ENCODE measurements at places on chromosomes 5 and 9.

- no peak overlapping the region for H3K4me3 ChIP-seq
- DNase-seq = no peak
- H3K27me3 ChIP-seq = no peaks in the 10 kb centered on the region
- peaks cover 3% of the 10 kb centered on the region for H3K36me3 ChIP-seq
- H3K27ac ChIP-seq = no peak overlapping the region
Measured at GRCh38 chr9:127014216-127014909, 99.8 kb downstream of the RALGPS1 start.

DNA sequence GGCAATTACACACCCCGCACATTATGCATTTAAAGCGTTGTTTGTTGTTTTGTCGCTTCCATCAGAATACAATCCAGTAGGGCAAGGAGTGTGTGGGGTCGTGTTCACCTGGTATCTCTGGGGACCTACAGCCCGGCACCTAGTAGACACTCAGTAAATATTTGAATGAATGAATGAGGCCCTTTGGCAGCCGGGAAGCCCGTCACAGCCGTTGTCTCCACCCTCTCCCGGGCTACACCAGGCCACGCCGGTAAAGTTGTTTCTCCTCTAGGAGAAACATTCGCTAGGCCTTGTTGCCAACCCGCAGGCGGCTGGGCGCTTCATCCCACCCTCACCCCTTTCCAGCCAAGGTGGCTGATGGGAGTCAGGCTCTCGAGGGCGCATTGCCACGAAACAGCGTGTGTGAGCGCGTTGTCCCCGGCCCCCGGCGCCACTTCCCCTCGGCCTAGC is 876 bp upstream of the JAK2 start:
- H3K36me3 ChIP-seq = peaks cover 12% of the 10 kb centered on the region
- peak overlapping the region; percentile 91 for H3K4me3 ChIP-seq
- H3K4me1 ChIP-seq = peaks cover 23% of the 10 kb centered on the region
- peak overlapping the region; percentile 82 for H3K27ac ChIP-seq

DNA sequence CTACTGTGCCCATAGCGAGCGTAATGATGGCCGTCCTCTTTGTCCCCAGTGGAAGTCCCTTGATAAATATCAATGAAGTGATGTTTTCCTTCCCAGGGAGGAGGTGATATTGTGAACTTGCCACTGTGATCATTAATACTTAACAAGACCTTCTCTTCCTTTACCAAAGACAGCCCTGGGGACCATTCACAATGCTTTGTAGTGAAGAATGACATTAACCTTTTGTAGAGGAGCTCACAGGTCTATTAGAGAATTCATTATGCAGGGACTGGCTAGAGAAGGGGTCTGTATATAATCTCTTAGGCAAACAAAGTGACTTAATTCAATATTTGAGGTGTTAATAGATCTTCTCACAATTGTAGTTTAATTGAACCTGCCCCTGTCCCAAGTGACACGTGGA is 452.9 kb upstream of the DMAC1 start:
- H3K4me1 ChIP-seq = no peaks in the 10 kb centered on the region
- H3K27ac ChIP-seq = no peak overlapping the region
- no peaks in the 10 kb centered on the region for H3K36me3 ChIP-seq
- no peak for DNase-seq
- H3K27me3 ChIP-seq = peaks cover 7% of the 10 kb centered on the region

DNA sequence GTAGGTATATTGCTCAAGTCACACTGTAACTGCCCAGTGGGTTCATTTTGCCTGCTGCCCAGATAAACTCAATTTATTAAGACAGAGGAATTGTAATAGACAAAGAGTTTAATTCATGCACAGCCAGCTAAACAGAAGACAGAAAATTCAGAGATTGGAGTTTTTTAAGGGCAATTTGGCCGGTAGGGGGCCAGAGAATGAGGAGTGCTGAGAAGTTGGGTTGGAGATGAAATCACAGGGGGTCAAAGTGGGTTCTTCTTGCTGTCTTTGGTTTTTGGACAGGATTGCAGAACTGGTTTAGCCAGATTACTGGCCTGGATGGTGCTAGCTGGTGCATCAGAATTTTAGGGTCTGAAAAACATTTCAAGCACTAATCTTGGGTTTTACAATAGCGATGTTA is 20.7 kb upstream of the IL33 start:
- H3K4me1 ChIP-seq = no peaks in the 10 kb centered on the region
- no peak for DNase-seq
- no peak overlapping the region for H3K27ac ChIP-seq
- H3K27me3 ChIP-seq = peaks cover 52% of the 10 kb centered on the region
- no peaks in the 10 kb centered on the region for H3K36me3 ChIP-seq

- H3K36me3 ChIP-seq = no peaks in the 10 kb centered on the region
- H3K4me1 ChIP-seq = no peaks in the 10 kb centered on the region
- no peak overlapping the region for H3K4me3 ChIP-seq
Measured at GRCh38 chr9:14882090-14882489, 28.1 kb downstream of the FREM1 start.

GRCh38 chr5:177304392-177305119 is 957 bp downstream of the PRELID1 start:
- H3K4me3 ChIP-seq = peak overlapping the region; percentile 94
- H3K27ac ChIP-seq = peak overlapping the region; percentile 97
- H3K36me3 ChIP-seq = peaks cover 67% of the 10 kb centered on the region
- DNase-seq = no peak

GRCh38 chr5:67997892-67998457 is 217.6 kb upstream of the PIK3R1 start:
- H3K4me1 ChIP-seq = no peaks in the 10 kb centered on the region
- no peak for DNase-seq
- H3K36me3 ChIP-seq = peaks cover 3% of the 10 kb centered on the region
- no peak overlapping the region for H3K4me3 ChIP-seq
- H3K27me3 ChIP-seq = peaks cover 8% of the 10 kb centered on the region
- H3K27ac ChIP-seq = no peak overlapping the region

DNA sequence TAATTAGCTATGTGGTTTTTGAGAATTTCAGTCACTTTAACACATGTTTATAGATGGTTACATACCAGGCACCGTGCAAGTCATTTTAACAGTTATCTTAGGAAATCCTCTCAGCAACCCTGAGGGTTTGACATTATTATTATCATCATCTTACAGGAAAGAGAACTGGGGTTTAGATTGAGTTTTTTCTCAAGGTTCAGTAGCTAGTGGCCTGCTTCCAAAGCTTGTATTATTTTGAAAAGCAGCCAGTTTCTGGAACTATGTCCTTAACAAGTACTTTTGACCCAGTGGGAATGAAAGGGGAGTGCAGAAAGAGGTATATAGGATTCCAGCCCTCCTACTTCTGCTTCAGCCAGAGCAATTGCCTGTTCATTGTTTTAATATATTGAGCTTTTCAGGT is 157.5 kb downstream of the COMMD10 start:
- peaks cover 3% of the 10 kb centered on the region for H3K36me3 ChIP-seq
- H3K27ac ChIP-seq = no peak overlapping the region
- no peaks in the 10 kb centered on the region for H3K27me3 ChIP-seq

DNA sequence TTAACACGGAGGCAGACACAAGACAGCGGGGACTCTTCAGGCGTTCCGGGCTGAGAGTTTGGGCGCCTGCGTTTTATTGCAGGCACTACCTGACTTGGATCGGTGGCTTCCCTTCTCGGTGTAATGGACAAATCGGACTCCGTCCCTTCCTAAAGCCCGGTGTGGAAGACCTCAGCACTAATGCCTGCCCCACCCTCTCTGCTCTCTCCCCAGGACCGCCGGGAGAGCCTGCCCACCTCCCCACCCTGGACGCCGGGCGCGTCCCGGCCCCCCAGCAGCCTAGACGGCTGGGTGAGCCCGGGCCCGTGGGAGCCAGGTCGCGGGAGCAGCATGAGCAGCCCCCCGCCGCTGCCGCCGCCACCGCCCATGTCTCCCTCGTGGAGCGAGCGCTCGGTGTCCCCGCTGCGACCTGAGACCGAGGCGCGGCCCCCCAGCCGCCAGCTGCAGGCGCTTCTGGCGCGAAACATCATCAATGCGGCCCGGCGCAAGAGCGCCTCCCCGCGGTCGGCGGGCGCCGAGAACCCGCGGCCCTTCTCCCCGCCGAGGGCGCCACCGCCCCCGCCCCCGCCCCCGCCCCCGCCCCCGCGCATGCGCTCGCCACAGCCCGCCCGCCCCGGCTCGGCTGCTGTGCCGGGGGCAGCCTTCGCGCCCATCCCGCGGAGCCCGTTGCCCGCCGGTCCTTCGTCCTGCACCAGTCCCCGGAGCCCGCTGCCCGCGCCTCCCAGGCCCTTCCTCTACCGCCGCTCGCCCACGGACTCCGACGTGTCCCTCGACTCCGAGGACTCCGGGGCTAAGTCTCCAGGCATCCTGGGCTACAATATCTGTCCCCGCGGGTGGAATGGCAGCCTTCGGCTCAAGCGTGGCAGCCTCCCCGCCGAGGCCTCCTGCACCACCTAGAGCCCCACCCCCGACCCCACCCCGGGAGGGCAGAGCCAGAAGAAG is 4.6 kb upstream of the MYOZ3 start:
- no peak overlapping the region for H3K27ac ChIP-seq
- peaks cover 6% of the 10 kb centered on the region for H3K27me3 ChIP-seq
- H3K4me1 ChIP-seq = peaks cover 7% of the 10 kb centered on the region
- no peaks in the 10 kb centered on the region for H3K36me3 ChIP-seq
- peak overlapping the region; percentile 77 for H3K4me3 ChIP-seq
- peak; percentile 78 for DNase-seq

DNA sequence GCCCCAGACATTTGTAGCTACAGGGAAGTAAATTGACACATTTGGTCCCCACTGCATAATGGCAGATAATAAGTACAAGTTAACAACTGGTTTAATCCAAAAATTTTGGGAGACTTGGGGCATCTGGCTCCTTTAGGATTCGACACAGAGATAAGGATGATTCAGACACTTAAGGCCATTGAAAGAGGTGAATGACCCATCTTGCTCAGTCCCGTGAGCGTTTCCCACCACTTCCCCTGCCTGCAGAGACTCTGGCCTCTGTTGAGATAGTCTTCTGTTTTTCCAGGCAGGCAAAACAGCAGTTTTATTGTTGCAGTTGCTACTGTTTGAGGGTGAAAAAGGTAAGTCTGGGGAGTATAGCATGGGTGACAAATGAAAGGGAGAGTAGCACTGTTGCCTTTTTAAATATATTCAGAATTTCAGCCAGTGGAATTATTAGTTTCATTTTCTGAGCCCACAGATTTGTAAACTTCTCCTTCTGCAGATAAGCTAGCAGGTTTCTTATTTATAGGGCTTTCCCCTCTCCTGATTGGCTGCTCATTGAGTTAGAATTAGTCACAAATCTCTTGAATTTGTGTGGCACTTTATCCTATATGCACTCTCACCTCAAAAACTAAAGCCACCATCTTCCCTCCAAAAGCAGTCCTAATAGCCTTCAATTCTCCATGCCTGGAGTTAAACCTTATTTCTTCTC is 19.3 kb downstream of the ACO1 start:
- no peaks in the 10 kb centered on the region for H3K4me1 ChIP-seq
- peak overlapping the region; percentile 26 for H3K27ac ChIP-seq
- no peak overlapping the region for H3K4me3 ChIP-seq
- DNase-seq = no peak
- H3K36me3 ChIP-seq = peaks cover 15% of the 10 kb centered on the region
- no peaks in the 10 kb centered on the region for H3K27me3 ChIP-seq

GRCh38 chr5:121285801-121286521 is 565.7 kb upstream of the FTMT start:
- no peak overlapping the region for H3K4me3 ChIP-seq
- no peaks in the 10 kb centered on the region for H3K36me3 ChIP-seq
- no peaks in the 10 kb centered on the region for H3K27me3 ChIP-seq
- no peaks in the 10 kb centered on the region for H3K4me1 ChIP-seq

DNA sequence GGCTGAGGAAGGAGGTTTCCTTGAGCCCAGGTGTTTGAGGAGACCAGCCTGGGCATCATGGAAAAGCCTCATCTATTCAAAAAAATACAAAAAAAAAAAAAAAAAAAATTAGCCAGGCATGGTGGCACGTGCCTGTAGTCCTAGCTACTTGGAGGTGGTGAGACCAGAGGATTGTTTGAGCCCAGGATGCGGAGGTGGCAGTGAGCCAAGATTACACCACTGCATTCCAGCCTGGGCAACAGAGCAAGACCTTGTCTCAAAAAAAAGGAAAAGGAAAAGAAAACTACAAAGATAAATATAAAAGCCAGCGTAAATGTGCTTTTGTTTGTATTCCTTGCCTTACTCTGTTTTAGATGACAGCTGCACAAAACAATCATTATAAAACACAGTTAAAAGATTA is 2249.2 kb upstream of the C9orf72 start:
- H3K4me1 ChIP-seq = no peaks in the 10 kb centered on the region
- H3K27me3 ChIP-seq = no peaks in the 10 kb centered on the region

DNA sequence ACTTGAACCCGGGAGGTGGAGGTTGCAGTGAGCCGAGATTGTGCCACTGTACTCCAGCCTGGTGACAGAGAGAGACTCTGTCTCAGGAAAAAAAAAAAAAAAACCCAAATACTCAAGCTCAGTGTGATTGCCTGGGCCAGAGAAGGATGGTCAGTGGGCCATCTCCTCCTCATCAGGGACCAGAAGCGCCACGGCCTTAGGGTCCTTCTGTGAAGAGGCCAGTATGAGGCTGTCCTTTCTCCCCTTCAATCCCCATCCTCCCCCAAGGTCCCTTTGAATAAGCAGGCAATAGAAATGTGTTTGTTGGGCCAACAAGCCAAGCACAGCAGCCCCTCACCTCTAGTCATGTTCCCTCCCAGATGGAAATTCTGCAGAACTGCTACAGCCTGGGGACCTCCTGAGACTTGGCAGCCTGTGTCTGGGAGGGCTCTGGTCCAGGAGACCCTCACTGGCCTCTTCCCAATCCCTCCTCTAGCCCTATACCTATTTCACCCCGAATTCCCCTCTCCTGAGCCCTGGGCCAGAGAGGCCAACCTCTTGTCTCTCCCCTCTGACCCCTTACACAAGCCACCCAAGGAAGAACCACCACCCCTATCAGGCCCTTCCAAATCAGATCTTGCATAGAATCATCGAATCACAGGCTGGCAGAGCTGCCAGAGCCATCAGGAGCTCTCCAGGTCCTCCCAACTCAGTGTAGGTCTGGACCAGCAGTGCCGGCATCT is 1.0 kb downstream of the CSF1R start:
- H3K27me3 ChIP-seq = peaks cover 73% of the 10 kb centered on the region
- no peak overlapping the region for H3K27ac ChIP-seq
- no peak for DNase-seq
- no peak overlapping the region for H3K4me3 ChIP-seq
- H3K4me1 ChIP-seq = no peaks in the 10 kb centered on the region

- H3K4me1 ChIP-seq = no peaks in the 10 kb centered on the region
- H3K27ac ChIP-seq = no peak overlapping the region
- no peak for DNase-seq
Measured at GRCh38 chr9:79492092-79493009, 79.4 kb upstream of the TLE4 start.

DNA sequence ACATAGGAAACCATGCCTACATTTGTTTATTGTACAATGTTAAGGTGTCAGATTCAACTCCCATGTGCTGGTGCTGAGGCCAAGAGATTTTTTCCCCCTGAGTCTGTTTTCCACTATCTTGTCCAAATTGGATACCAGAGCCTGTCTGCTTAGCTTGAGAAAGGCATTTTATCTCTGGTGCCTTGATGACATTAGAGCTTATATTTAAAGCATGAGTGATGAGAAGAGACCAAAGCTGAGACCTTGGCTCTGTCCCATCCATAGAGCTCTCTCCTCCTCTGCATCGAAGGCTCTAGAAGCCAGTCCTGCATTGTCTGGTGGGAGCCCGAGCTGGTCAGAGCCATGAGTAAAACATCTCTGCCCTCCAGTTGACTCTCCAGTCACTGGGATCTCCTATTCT is 10.4 kb upstream of the PPP2CA start:
- peaks cover 9% of the 10 kb centered on the region for H3K27me3 ChIP-seq
- no peak for DNase-seq
- no peaks in the 10 kb centered on the region for H3K4me1 ChIP-seq
- H3K36me3 ChIP-seq = no peaks in the 10 kb centered on the region
- H3K4me3 ChIP-seq = no peak overlapping the region

All from effector memory CD8-positive, alpha-beta T cell (primary cell).